ENCODE measurements at places on chromosomes 6 and 20.

DNA sequence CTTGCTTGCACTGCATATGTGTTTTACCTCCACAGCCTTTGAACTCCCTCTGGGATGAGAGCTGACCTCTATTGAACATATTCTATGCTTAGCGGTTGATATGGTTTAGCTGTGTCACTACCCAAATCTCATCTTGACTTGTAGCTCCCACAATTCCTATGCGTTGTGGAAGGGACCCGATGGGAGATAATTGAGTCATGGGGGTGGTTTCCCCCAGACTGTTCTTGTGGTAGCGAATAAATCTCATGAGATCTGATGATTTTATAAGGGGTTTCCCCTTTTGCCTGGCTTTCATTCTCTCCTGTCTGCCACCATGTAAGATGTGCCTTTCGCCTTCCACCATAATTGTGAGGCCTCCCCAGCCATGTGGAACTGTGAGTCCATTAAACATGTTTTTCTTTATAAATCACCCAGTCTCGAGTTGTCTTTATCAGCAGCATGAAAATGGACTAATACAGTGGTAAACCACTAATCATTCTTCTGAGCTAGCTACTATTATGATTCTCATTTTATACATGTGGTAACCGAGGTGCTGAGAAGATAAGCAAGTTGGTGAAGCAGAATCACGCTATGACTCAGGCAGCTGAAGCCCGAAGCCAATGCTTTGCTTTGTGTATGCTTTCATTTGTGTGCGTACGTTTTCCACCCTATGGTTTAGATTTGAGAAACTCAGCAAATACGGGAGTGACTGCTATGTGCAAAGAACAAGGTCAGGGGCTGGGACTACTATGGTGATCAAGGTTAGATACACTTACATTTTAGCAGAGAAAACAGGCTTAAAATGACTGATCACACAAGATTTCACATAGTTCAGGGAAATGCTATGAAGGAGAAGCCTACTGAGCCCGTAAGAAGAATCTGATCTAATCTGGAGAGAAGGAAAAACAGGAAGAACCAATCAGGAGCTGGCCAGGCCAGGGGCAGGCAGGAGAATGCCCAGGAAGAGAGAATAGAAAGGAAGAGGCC, 363.5 kb downstream of the ESR1 start:
- DNase-seq, result no peak

DNA sequence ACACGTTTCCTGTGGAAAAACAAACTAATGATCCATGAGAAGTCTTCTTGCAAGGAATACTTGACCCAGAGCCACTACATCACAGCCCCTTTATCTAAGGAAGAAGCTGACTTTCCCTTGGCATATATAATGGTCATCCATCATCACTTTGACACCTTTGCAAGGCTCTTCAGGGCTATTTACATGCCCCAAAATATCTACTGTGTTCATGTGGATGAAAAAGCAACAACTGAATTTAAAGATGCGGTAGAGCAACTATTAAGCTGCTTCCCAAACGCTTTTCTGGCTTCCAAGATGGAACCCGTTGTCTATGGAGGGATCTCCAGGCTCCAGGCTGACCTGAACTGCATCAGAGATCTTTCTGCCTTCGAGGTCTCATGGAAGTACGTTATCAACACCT, 35.4 kb downstream of the GCNT2 start:
- DNase-seq, result no peak

GRCh38 chr20:8812817-8813216, 256.1 kb upstream of the PLCB4 start:
- no peak for DNase-seq

GRCh38 chr6:166443166-166443565, 60.4 kb upstream of the MPC1 start:
- DNase-seq, result no peak

- DNase-seq, result peak; percentile 42
Measured at GRCh38 chr20:53087037-53087777, 115.0 kb downstream of the TSHZ2 start.

GRCh38 chr6:155454008-155454407, 1.6 kb downstream of the NOX3 start:
- DNase-seq, result no peak

- DNase-seq, result no peak
Measured at GRCh38 chr6:6579281-6579680, 9.2 kb upstream of the LY86 start.

- DNase-seq, result no peak
Measured at GRCh38 chr6:144435602-144436426, 150.7 kb downstream of the UTRN start.

DNA sequence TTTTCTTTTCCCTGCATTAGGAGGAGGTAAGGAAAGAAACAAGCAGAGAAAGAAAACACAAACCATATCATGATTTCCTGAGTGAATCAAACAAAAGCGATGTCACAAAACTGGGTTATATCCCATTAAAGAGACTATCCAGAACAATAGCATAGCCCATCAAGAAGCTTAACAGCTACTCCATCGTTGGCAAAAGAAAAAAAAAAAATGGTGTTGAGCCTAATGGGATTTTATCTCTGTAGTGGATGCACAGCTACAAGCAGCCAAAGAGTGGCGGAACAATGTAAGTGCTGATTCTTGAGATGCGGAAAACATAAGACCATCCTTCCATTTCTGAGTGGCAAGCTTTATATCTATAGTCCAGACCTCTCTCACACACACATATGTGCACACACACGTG, 106.2 kb upstream of the NRSN1 start:
- DNase-seq, result no peak

- DNase-seq, result no peak
Measured at GRCh38 chr6:137424251-137424650, 69.9 kb downstream of the OLIG3 start.

DNA sequence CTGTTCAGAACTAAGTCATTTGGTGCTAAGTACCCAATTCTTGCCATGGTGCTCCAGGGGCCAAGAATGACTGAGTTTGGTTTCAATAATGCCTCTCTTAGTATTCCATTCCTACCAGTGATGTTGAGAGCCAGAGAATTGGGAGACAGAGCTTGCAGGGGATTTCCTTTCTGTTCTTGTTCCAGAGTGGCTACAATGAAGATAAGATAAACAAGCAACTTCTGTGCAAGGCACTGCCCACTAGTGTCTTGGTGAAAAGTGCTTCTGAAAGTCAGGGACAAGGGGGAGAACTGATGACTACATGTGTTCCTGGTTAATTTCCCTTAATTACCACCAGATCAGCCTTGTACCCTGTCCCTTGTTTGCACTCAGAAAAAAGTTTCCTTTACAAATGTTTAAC, 421.6 kb downstream of the BCKDHB start:
- no peak for DNase-seq

- DNase-seq, result no peak
Measured at GRCh38 chr6:105382958-105383357, 19.9 kb downstream of the PREP start.

DNA sequence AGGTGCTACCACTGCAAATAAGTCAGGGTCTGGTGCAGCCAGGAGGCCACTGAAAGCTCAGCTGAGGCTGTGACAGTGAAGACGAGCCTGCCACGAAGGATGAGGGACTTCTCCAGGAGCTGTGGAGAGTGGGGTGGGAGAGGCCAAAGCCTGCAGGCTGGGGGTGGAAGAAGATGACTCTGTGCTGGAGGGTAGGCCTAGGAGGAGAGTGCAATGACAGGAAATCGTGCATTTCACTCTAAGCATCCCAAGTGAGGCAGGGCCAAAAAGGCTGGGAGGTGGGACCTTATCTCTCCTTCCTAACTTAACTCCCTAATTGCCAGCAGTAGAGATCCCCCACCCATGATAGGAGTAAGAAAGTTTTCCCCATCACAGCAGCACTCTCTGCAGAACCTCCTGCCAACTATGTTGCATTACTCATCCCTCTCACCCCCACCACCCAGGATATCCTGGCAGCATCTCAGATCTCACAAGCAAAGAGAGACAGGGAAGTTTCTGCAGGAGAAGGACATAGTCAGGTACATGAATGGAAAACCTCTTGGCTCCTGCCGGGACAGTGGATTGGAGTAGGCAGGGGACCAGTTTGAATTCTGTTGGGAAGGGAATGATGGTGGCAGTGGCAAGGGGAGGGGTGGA, 466.2 kb downstream of the CDH26 start:
- no peak for DNase-seq

GRCh38 chr6:91678679-91679446, 1092.0 kb upstream of the MAP3K7 start:
- DNase-seq, result no peak

GRCh38 chr20:38248133-38248532, 12.4 kb downstream of the KIAA1755 start:
- DNase-seq, result no peak

GRCh38 chr20:38180781-38181180, 15.7 kb upstream of the TGM2 start:
- no peak for DNase-seq

- no peak for DNase-seq
Measured at GRCh38 chr20:15200147-15200565, 862.7 kb upstream of the FLRT3 start.

DNA sequence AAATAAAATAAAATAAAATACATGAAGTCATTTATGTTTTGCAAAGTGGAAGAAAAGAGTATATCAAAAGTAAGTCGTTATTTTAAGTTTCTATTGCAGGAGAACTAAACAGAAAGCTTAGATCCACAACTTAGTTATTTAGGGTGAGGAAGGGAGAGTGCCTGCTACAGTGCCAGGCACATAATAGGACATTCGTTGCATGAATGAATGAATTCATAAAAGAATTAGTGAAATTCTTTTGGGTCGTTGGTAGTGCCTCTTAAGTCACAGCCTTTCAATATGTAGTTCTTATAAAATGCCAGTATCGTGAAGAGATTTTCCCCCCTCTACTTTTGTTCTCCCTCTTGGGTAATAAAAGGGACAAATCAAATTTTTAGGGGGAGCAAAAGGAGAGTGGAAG, 29.1 kb downstream of the SF3B5 start:
- no peak for DNase-seq

- DNase-seq, result no peak
Measured at GRCh38 chr6:18347021-18347577, 40.1 kb upstream of the RNF144B start.

DNA sequence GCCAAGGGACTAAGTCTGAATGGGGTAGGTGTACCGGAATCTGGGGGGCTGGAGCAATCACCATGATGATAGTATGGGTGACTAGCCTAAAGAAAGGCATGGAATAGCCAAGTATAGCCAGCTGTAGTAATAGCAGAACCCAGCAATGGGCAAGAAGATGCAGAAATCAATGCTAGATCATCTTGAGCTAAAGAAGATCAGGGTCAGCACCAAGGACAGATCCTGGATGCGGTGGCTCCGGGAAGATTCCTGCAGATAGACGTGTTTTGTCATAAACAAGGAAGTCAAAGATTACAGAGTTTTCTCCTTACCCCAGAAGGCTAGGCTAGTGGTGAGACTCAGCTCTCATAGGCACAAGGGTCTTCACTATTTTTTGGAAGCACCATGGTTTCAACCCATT, 561.6 kb upstream of the CHD6 start:
- no peak for DNase-seq

- DNase-seq, result peak; percentile 80
Measured at GRCh38 chr6:29628419-29629281, 4.3 kb downstream of the GABBR1 start.

- no peak for DNase-seq
Measured at GRCh38 chr6:163655217-163656121, 241.0 kb downstream of the QKI start.

- DNase-seq, result no peak
Measured at GRCh38 chr20:62787866-62788265, 8.4 kb upstream of the MRGBP start.

- no peak for DNase-seq
Measured at GRCh38 chr20:7629880-7630279, 310.4 kb downstream of the HAO1 start.

DNA sequence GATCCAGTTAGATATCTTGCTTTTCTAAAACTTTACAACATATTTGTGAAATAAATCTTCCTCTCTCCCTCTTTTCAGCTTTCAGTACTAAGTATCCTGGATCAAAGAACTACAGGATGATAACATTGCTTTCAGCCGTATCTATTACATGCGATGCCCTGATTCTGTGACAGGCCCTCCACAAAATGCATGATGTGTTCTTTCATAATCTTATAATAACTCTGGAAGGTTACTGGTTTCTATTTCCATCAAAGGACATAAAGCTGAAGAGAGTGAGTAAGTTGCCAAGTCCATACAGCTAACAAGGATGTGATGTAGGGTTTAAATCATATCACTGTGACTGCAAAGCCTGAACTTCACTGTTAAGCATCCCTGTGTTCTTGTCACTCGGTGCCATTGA, 62.9 kb upstream of the ADGRG6 start:
- DNase-seq, result no peak

- DNase-seq, result no peak
Measured at GRCh38 chr20:15026759-15027158, 689.3 kb upstream of the FLRT3 start.

GRCh38 chr6:167757249-167757648, 69.5 kb upstream of the AFDN start:
- DNase-seq, result no peak

- no peak for DNase-seq
Measured at GRCh38 chr6:12614456-12614855, 102.1 kb upstream of the PHACTR1 start.

DNA sequence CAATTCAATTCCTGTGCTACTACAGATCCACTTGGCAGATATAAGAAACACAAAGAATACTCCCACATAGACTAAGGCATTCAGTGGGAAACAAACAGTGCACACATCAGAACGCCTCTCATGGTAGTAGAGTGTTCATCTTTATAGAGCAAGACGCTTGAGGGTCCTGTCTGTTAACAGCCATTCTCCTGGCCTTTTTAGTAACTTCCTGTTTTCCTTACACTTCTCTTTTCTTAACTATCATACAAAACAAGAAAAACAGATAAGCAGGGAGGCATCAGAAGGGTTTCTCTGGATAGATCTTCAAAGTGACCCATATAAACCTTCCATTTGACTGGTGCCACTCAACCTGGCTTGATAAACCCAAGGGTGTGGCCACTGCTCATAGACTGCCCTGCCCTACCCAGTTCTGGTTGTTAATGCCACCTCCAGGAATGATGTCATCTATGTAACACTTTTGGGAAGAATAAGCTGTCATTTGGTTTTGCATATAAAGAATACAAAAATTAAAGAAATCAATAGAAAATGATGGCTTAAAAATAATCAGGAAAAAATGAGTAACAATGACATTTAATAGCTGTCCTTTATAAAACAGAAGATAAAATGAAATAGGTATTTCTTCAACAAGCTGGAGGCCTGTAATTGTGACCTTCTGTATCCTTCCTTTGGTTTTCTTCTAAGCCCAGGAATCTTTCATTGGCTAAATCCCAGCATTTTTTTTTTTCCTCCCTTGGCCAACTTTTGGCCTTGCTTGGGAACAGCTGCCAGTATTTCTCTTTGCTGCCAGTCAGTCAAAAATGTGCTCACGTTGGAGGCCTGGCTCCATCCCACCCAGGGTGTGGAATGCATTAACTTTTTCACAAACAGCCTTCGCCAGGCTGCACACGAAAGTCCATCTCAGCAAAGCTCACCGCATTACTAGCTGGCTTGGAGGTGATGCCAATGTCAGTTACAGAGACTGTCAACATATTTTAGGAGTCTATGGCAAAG, 103.5 kb downstream of the GJA10 start:
- DNase-seq, result peak; percentile 53

DNA sequence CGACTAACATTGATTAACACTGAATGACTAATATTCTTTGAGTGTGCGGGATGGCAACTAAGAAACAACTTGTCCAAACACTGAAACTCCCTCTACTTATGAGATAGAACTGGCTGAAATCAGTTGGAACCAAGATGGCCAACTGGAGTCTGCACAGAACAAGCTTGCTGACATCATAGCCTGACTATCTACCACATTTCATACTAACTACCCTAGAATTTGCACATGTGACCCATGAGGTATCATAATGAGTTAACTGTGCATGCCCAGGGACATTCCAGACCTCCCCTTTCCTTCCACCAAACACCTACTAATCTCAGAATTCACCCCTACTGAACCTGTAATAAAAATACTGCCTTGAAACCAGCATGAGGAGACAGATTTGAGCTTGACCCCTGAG, 43.2 kb downstream of the PHIP start:
- DNase-seq, result no peak
